ENCODE measurements at places on chromosomes 5 and 9. TPM values are rescaled to one million over a fixed set of nuclear protein-coding genes. Genes with fewer than 3 reads are reported as not detected.

Gene TEK
- 16.3 TPM for total RNA-seq

Gene CSF2
- total RNA-seq = not detected

Gene MUSK
- not detected for total RNA-seq

Gene MEF2C
- 62.2 TPM for total RNA-seq

Gene HNRNPH1
- total RNA-seq = 429 TPM

Gene GDNF
- total RNA-seq = 0.13 TPM

Gene CDKN2A
- total RNA-seq = 4.2 TPM

Gene NOP16
- total RNA-seq = 38.9 TPM

Gene SPAG8
- total RNA-seq = 0.61 TPM

Gene SPZ1
- total RNA-seq = not detected

Gene TPPP
- total RNA-seq = 5.4 TPM

Gene PTPN3
- 6.3 TPM for total RNA-seq

Gene PRUNE2
- 13.9 TPM for total RNA-seq

Gene TMC1
- total RNA-seq = 0.48 TPM

Gene CIZ1
- 100.0 TPM for total RNA-seq

Gene SH3GL2
- total RNA-seq = not detected

Gene IL7R
- 5.2 TPM for total RNA-seq

Data from mesenteric fat pad (tissue), 1 donor.